ENCODE measurements at places on chromosomes 3 and 15. TPM values are rescaled to one million over a fixed set of nuclear protein-coding genes. Genes with fewer than 3 reads are reported as not detected.

Gene PLSCR5
- total RNA-seq: not detected

GRCh38 chr15:98943601-98944151 is 63.9 kb downstream of the PGPEP1L start:
- no peak for DNase-seq

DNA sequence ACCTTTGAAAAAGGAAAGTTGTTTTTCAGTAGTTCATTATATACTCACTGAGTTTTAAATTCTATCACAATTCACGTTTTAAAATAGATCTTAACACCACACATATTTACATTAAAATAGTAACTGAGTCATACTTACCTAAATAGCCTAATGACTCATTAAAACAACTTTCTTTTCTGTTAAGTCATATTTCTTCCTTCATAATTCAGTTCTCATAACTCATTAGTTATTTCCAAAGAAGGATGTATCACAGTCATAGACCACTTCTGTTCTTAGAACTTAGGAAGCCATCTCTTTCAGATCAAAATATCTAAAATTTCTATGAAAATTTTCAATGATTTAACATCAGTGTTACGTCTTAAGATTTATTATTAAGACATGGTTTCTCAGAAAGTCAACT is 885.9 kb downstream of the FHIT start:
- DNase-seq: no peak

DNA sequence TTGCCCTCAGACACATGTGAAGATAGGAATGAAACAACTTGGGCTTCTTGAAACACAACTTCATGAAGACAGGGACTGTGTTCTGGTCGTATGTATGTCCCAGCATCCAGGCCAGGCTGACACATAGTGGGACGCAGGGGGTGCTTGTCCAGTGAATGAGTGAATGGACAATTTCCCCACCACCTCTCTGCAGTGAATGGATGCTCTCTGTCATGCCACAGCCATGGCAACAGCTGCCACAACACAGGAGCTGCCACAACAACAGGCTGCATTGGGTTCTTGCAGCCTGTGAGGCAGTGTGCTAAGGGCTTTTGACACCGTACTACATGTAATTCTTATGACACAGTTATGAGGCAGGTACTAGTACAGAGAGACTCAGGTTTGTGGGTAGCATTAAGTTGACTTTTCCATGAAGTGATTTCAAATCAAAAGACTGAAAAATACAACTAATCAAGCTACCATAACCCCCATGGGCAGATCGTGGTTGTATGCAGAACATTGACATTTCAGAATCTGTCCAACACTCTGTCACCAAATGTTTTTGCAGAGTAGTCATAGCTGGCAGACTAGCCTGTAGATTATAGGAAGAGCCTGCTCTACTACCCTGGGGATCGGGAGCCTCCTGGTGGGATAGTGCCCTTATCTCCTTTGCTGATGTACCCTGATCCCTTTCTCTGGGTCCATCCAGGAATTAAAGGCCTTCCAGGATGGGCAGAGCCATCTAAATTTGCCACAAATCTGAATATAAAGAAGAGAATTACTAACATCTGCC is 40.8 kb downstream of the CLSTN2 start:
- DNase-seq: no peak

DNA sequence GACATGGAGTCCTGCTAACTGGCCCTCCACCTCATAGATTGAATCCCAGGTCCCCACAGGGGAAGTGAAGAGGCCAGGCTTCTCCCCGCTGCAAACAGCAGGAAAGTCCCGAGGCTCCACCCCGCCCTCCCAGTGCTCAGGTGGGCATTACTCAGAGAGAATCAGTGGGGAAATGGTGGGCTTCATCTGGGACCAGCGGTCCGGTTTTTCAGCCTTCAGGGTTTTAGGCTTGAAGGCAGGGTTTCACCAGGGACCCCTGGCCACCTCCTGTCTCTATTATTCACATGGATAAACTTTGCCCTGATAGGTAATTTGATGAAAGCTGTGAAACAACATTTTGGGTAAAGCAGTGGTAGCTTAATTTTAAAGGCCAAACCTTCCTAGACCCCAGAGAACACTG is 31.3 kb downstream of the MKRN3 start:
- no peak for DNase-seq
